ENCODE measurements at places on chromosomes 1 and 21.

GRCh38 chr1:150596095-150596892 is 16.9 kb upstream of the MCL1 start:
- H3K27ac ChIP-seq, result no peak overlapping the region
- no peaks in the 10 kb centered on the region for H3K36me3 ChIP-seq
- DNase-seq, result peak; percentile 59
- H3K4me1 ChIP-seq, result peaks cover 3% of the 10 kb centered on the region

GRCh38 chr1:190192627-190193026 is 285.0 kb downstream of the BRINP3 start:
- H3K4me1 ChIP-seq, result no peaks in the 10 kb centered on the region
- no peak for DNase-seq
- no peaks in the 10 kb centered on the region for H3K27me3 ChIP-seq
- no peaks in the 10 kb centered on the region for H3K36me3 ChIP-seq
- no peak overlapping the region for H3K27ac ChIP-seq
- no peak overlapping the region for H3K4me3 ChIP-seq

GRCh38 chr1:34278211-34278610 is 101.5 kb downstream of the C1orf94 start:
- no peaks in the 10 kb centered on the region for H3K36me3 ChIP-seq
- no peaks in the 10 kb centered on the region for H3K4me1 ChIP-seq
- H3K27ac ChIP-seq, result no peak overlapping the region
- DNase-seq, result no peak
- no peaks in the 10 kb centered on the region for H3K27me3 ChIP-seq

GRCh38 chr21:39938086-39938625 is 70.9 kb downstream of the PCP4 start:
- DNase-seq, result no peak
- H3K27me3 ChIP-seq, result no peaks in the 10 kb centered on the region
- no peak overlapping the region for H3K4me3 ChIP-seq
- no peaks in the 10 kb centered on the region for H3K4me1 ChIP-seq
- H3K27ac ChIP-seq, result no peak overlapping the region
- H3K36me3 ChIP-seq, result no peaks in the 10 kb centered on the region

DNA sequence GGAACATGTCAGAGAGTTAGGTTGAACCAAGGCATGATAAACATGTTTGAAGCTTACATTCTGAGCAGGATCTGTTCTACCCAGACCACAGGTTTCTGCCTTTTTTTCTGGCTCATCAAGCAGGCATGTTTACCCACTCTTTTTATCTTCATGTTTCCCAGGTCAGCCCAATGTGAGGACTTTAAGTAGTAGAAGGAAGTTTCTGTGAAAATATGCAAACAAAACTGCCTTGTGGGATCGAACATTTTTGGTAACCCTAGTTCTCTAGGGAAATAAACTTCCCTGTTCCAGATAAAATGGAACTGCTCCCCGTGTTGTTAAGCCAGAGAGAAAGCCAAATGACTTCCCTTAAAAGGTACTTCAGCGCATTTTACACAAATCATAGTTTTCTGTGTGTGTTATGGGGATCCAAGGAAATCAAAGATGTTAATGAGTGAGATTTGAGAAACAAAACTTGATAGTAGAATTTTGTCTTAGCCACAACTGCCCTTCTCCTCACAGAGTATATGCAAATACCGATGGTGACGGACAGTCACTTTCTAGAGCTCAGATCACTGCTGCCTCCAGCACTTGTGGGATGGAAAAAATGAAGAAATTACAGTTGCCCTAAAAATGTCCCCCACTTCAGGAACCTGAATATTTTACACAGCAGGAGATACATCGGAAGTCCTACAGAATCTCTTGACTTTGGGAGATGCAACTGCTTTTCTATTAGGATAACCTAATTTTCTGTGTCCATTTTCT is 765 bp upstream of the HIPK1 start:
- peak overlapping the region; percentile 96 for H3K4me3 ChIP-seq
- no peaks in the 10 kb centered on the region for H3K4me1 ChIP-seq
- peak; percentile 35 for DNase-seq

- H3K27me3 ChIP-seq, result no peaks in the 10 kb centered on the region
- no peaks in the 10 kb centered on the region for H3K36me3 ChIP-seq
- H3K4me3 ChIP-seq, result no peak overlapping the region
Observed at GRCh38 chr1:210010161-210010560, 72.1 kb downstream of the SYT14 start.

- no peaks in the 10 kb centered on the region for H3K36me3 ChIP-seq
- no peaks in the 10 kb centered on the region for H3K4me1 ChIP-seq
- no peak overlapping the region for H3K27ac ChIP-seq
Observed at GRCh38 chr21:16811011-16811410, 701.8 kb upstream of the CXADR start.

GRCh38 chr21:26850116-26850643 is 5.0 kb upstream of the ADAMTS1 start:
- H3K4me3 ChIP-seq, result no peak overlapping the region
- H3K27ac ChIP-seq, result peak overlapping the region; percentile 33
- peak; percentile 59 for DNase-seq
- peaks cover 8% of the 10 kb centered on the region for H3K4me1 ChIP-seq
- H3K36me3 ChIP-seq, result no peaks in the 10 kb centered on the region

DNA sequence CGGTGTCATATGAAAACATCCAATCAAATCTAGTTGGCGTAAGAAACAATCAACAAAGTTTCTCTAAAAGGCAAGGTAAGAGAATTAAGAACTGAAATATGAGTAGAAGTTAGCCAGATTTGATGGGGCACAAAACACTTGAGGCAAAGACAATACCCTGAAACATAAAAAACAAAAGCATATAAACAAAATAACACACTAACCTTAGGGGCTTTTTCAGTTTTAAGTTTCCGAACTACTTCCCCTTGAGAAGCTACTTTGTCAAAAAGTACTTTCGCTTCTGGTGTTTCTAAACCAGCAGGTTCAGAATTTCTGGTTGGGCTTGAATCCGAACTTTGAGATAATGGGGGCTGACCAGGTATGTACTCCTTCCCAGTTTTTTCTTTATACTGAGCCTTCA is 57.9 kb downstream of the EPRS1 start:
- H3K27ac ChIP-seq, result no peak overlapping the region
- H3K27me3 ChIP-seq, result no peaks in the 10 kb centered on the region
- peaks cover 12% of the 10 kb centered on the region for H3K36me3 ChIP-seq
- DNase-seq, result no peak
- no peak overlapping the region for H3K4me3 ChIP-seq

Measured in IMR-90 (cell line).